Sciatic nerve (tissue), 2 donors: ENCODE measurements at places on chromosomes 2 and 18. TPM values are rescaled to one million over a fixed set of nuclear protein-coding genes. Genes with fewer than 3 reads are reported as not detected.

GLI2 gene
- 14.4 TPM for total RNA-seq

IL1B gene
- 23.6 TPM for total RNA-seq

RAB6C gene
- total RNA-seq = 0.13 TPM

RMC1 gene
- 26.2 TPM for total RNA-seq

HOXD9 gene
- total RNA-seq = 4.9 TPM

TUBA4A gene
- total RNA-seq = 12.5 TPM

CARF gene
- total RNA-seq = 23.4 TPM

TRIB2 gene
- total RNA-seq = 184 TPM

SLC14A1 gene
- 5.5 TPM for total RNA-seq

HMSD gene
- total RNA-seq = 7.8 TPM

CHCHD5 gene
- total RNA-seq = 21.2 TPM

TRIM54 gene
- total RNA-seq = 0.31 TPM

NT5DC4 gene
- not detected for total RNA-seq
